NCI-H446 treated with DMSO at 0.1 percent for 48 hours (cell line): ENCODE measurements at places on chromosomes 2 and 18.

DNA sequence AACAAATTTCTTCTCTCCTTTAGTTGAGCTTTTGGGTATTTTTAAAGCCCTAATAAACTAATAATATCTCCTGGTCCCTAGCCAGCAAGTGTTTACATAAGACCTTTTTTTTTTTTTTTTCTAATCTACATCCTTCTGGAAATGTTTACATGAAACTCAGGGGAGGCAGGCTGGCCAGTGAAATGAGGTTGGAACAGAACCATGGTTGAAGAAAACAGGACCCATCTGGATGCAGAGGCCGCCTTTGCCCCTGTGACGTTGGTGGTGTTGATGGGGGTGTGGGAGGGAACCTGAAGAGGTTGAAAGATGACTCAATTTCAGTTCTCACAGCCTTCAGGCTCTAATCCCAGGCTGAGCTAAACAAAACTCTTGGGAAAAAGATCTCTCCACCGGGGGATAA lies 118.5 kb downstream of the NRP2 start:
- peak; percentile 48 for DNase-seq

GRCh38 chr2:30445266-30445821 lies 1.7 kb upstream of the LCLAT1 start:
- DNase-seq, result no peak

- no peak for DNase-seq
These were observed 31.2 kb downstream of the PTPN18 start for GRCh38 chr2:130387071-130387400.

- no peak for DNase-seq
These were observed 300.5 kb downstream of the INSIG2 start for GRCh38 chr2:118388771-118389170.

- DNase-seq, result no peak
These were observed 33.5 kb downstream of the RAB10 start for GRCh38 chr2:26067186-26067974.

GRCh38 chr2:165586019-165586418 lies 116.5 kb downstream of the CSRNP3 start:
- no peak for DNase-seq

DNA sequence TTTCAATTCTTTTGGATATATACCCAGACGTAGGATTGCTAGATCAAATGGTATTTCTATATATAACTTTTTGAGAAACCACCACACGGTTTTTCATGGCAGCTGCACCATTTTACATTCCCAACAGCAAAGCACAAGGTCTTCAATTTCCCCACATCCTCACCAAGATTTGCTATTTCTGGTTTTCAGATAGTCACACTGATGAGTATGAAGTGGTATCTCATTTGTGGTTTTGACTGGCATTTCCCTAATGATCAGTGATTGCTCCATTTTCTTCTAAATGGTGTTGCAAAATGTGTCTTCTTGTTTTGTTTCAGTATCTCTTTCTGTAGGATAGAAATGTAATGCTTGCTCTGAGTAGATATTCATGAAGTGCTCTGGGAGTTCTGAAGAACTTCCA lies 52.0 kb downstream of the ANKRD44 start:
- DNase-seq, result no peak

- no peak for DNase-seq
These were observed 498.6 kb downstream of the CCDC85A start for GRCh38 chr2:56682397-56682760.

- DNase-seq, result no peak
These were observed 11.0 kb downstream of the IL37 start for GRCh38 chr2:112921982-112922381.

DNA sequence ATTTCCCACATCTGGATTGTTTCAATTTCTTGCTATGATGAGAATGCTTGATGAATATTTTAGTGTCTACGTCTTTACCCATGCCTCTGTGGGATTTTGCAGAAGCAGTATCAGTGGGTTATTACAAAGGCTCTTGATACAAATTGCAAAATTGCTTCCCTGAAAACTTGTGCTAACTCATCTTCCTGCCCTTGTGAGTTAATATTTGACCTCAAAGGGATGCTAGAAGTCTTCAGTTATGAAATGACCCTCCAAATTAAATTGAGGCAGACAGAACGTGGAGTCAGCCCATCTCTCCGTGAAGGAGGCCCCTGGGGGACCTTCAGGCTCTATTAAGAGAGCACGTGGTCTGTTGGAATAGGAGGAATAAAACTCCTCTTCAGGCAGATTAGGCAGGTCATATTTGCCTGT lies 239.2 kb upstream of the HS6ST1 start:
- DNase-seq, result no peak

DNA sequence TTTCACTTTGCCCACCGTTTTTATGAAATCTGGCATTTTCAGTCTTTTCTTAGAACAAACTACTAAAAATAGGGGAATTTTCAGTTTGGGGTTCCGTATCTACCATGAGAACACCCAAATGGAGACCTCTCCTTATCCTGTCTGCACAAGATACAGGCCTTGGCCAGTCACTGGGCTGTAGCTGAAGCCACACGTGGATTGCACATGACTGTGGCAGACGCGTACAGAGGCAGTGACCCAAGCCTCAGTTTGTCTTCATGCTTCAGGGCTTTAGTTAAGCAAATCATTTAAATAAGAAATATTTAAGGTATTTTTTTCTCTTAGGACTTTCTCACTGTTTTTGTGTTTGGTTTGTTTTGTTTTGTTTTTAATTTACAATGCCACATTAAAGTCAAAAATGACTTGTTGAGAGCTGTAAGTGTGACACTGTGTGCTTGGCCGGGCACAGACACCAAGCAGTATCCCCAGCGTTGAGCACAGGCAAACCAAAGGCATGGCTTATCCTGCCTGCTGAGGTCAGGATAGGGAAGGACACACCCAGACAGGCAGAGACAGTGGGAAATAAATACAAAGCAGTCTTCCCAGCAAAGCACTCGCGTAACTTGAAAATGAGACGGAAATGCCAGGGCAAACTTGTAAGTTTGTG lies 53.3 kb downstream of the TRAPPC12 start:
- DNase-seq, result no peak

GRCh38 chr2:3169106-3169870 lies 208.3 kb downstream of the EIPR1 start:
- DNase-seq, result no peak

GRCh38 chr2:47016172-47016913 lies 100.7 kb upstream of the MCFD2 start:
- DNase-seq, result peak; percentile 42

GRCh38 chr2:55620123-55620779 lies 2.8 kb upstream of the PPP4R3B start:
- no peak for DNase-seq

GRCh38 chr2:223042284-223042683 lies 9.7 kb upstream of the KCNE4 start:
- DNase-seq, result no peak

DNA sequence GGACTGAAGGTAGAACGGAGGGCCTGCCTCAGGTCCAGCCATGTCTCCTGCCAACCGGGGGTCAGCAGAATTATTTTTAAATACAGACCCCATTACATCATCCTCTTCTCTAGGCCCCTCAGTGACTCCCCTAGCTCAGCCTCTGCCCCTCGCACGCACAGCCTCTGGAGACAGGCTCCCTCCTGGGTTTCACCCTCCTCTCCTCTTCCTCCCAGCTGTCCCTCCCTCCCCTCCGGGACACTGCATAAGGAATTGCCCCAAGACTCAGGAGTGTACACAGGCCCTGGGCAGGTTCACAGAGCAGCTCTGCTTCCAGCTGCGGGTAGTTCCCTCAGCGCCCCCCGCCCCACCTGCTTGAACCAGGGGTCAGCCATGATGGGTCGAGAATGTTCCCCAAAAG lies 520.2 kb upstream of the MYT1L start:
- DNase-seq, result no peak
